ENCODE measurements at places on chromosomes 7 and 10.

DNA sequence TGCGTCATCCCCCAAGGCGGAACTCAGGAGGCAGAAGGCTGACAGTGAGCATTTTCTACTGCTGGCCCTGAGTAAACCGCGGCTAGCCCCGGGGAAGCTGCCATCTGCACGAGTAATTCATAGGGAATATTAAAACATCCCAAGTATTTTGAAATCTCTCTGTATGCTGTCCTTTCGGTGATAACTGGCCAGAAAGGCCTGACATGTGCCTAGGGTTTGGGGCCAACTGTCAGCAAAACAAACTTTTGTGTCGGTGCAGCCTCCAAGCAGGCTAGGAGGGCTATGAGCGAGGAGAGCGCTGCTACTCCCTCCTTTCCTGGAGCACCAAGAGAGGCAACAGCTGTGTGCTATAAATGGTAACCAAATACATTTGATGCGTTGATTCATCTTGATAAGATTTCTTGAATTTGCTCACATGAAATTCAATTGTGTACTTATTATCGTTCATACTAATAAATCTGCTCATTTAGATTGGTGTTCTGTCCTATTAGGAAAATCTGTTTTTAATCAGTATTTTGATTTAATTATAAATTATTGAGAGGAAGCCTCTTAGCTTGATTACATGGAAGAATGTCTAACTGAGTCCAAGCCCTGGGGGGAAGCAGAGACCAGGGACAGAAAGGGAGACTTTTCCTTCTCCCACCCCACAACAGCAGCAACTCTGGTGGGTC, 124.4 kb upstream of the NPS start:
- DNase-seq: no peak

DNA sequence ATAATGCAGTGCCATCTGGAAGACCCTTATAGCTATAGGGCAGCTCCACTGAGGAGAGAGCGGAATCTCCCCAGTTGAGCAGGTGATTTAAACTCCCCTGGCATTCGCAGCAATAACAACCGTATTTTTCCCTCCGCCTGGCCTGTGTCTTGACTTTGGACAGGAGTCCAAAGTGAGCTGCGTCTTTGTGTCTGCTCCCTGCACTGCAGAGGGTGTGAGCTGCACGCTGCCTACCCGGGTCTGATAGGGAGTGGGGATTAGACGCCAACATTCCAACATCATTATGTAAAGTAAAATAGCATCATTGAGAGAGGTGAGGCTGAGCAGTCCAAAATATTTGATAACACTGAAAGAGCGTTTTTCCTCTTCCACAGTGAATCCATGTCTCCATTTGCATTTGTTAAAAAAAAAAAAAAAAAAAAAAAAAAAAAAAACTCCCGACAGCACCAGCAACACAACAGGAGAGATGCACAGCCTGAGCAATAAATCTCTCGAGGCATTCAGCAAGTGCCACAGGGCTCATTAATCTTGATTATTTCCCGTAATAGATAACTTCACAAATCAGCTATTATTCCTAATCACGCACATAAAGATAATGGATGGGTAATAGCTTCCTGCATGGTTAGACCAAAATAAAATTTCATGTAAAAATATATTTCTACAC, 68.6 kb downstream of the CELF2 start:
- no peak for DNase-seq

DNA sequence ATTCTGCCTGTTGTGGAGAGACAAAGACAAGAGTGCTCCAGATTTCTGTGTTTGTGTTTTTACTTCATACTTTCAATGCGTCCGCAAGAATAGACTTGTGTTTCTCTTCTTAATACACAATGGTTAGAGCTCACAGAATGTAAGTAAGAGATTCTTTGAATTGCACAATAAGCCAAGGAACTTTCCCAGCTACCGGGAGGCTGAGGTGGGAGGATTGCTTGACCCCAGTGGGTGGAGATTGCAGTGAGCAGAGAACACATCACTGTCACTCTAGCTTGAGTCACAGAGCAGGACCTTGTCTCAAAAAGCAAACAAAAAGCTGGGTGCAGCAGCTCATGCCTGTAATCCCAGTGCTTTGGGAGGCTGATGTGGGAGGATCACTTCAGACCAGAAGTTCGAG, 250.7 kb upstream of the MYO3A start:
- DNase-seq: no peak

- DNase-seq: no peak
These were observed 117.0 kb upstream of the STK17A start for GRCh38 chr7:43465581-43466554.

GRCh38 chr10:94299417-94299816, 63.3 kb downstream of the NOC3L start:
- no peak for DNase-seq

GRCh38 chr7:18671176-18671575, 175.6 kb downstream of the HDAC9 start:
- DNase-seq: no peak

DNA sequence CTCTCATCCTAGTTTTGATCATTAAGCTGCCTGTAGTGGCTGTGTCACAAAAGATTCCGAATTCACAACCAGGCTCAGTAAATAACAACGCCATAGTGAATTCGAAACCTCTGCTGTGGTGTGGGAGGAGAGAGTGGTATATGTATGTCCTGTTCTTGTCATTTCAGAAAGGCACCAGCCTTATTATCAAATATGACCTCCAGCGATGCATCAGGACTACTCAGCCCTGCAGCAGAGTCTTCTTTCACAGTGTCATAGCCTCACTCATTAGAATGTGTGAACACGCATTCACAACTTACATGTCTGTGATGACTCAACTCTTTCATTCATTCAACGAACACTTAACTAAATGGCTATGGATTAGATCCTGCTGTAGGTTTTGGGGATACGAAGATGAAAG, 15.3 kb downstream of the AOC1 start:
- no peak for DNase-seq

DNA sequence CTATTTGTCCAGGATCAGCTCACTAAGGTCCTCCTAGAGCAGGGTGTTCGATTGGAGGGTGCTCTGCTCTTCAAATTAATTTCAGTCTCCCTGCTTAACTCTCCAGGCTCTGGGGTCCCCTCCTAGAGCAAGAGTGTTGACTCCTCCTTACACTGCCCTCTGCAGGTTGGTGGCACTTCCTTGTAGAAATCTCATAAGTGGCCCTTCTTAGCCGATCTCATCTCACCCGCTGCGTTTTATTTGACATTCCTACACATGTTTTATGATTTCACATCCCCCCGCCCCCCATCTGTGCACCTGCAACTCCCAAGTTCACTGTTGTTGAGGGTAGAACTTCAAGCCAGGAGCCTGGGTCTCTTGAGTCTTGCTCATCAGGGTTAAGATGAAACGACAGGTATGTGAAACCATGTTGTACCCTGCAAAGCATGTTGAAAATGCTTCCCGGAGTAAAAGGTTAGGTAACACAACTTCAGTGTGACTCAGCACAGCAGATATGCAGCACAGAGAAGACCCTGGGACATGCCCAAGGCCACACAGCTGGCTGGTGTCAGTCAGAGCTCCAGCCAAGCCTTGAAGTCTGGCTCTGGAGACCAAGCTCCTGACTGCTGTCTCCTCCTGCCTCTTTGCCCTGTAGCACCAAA, 171.2 kb downstream of the PRKAG2 start:
- DNase-seq: no peak

- DNase-seq: no peak
These were observed 49.1 kb downstream of the DOCK4 start for GRCh38 chr7:112157072-112157471.

- DNase-seq: no peak
These were observed 231.7 kb downstream of the HDAC9 start for GRCh38 chr7:18727115-18727870.

GRCh38 chr10:14547816-14548215, 217.1 kb upstream of the FRMD4A start:
- no peak for DNase-seq

DNA sequence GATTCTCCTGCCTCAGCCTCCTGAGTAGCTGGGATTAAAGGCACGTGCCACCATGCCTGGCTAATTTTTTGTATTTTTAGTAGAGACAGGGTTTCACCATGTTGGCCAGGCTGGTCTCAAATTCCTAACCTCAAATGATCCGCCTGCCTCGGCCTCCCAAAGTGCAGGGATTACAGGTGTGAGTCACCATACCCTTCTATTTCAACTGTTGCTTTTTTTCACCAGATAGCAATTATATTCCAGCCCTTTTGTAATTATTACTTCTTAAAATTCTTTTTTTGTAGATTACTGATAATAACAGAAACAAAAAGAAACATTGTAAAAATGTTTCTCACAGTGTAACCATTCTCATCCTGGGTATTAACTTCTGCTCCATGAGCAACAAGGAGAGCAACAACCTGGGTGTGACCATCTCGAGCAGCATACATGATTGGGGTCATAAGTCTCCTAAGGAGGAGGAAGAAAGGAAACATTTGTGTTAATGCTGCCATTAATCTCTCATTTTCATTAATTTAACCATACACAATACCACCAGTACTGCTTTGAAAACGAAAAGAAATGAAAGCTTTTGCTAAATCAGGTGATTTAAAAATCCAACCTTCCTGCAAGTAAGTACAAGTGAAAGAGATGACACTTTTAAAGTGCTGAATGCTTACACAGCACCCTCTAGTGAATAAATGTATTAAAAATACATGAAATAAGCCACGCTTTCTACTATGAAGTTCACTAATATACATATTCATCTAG, 41.8 kb downstream of the ASZ1 start:
- no peak for DNase-seq
